ELF-1 (cell line): ENCODE measurements at places on chromosomes 12 and 14.

DNA sequence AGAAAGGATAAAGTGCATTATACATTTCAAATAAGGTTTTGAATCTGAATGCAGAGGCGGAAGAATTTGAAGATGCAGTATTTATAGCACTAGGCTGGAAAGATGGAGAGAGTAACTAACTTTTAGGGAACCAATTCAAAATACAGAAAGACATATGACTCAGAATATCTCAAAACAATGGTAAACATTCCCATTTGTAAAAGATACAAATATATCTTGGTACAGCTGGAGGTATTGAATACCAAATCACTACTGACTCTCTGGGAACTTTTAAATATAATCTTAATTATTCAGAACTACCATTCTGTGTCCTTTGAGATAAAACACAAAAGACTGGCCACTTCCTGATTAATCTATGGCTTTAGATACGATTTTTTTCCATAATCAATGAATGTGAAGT, 5.1 kb downstream of the CD69 start:
- DNase-seq = no peak

GRCh38 chr12:91574391-91574790, 391.8 kb upstream of the DCN start:
- no peak for DNase-seq

GRCh38 chr12:12502815-12503151, 59.9 kb downstream of the DUSP16 start:
- no peak for DNase-seq

GRCh38 chr14:65789363-65789762, 376.8 kb downstream of the FUT8 start:
- DNase-seq = no peak

GRCh38 chr12:18747895-18748294, 10.0 kb downstream of the CAPZA3 start:
- DNase-seq = peak; percentile 6

DNA sequence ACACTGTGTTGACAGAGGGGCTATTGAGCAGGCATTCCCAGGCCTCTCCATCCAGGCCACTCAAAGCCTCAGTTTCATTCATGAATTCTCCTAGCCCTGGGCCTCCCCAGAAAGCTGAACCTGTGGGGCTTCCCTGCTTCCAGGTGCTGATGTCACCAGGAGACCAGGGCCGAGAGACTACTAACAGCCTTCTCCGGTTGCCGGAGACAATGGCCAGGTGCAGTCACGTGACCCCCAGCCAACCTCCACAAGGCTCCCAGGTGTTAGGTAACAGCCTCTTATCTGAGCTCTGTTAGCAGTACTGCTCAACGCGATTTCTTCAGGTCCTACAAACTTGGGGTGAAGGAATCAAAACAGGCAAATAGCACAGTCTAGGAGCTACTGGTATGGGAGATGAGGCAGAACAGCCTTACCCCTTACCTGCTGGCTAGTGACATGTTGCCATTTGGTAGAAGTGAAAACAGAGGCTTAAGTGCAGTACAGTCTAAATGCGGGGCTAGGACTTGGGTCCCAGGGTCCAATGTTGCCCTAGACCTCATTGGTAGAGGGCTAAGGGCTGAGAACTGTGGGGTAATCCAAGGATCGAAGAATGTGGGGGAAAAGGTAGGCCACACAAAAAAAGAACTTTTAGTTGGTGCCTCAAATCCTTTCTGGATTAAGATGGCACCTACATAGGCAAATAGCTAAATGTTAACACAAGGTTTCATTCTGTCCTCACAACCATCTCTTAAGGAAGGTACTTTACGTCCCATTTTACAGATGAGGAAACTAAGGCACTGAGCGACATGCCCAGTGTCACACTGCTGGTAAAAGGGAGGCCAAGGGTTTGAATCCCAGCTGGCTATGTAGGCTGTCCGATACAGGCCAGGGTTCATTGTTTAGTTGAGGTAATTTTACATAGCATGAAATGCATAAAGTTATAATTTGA, 3.8 kb downstream of the CCDC88C start:
- peak; percentile 89 for DNase-seq

DNA sequence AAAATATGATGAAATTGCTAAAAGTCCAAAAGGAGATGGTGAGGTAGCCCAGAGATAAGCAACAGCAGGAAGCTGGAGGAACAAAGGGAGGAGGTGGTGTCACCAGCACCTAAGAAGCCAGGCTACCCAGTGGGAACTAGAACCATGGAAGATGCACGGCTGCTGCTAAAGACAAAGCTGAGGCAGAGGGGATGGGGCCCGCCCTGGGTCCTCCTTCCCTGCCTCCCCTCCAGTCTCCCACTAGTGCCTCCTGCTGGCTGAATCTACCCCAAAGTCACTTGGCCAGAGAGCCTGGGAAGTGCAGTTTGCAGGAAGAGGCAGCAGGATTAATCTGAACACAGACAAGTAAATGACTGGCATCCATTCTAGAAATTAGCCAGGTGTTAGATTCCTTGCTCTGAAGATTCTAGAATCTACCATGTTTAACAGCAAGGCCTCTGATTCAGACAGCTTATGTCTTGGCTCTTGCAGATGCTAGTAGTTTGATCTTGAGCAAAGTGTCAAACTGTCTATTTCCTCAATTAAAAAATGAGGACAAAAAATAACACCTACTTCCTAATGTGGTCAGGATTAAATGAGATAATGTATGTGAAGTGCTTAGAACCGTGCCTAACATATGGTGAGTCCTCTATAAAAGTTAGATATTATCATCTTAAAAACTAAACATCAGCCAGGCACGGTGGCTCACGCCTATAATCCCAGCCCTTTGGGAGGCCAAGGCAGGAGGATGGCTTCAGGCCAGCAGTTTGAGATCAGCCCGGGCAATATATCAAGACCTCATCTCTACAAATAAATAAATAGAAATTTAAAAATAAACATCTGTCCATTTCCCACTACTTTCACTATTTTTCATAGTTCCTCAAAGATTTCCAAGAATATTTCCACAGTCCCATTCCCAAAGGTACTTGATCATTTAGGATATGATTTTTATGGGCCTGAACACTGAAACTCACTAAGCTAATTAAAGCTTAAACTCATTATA, 5.8 kb upstream of the LRP10 start:
- DNase-seq = peak; percentile 78

- no peak for DNase-seq
Measured at GRCh38 chr14:61051051-61051450, 70.0 kb downstream of the SLC38A6 start.

DNA sequence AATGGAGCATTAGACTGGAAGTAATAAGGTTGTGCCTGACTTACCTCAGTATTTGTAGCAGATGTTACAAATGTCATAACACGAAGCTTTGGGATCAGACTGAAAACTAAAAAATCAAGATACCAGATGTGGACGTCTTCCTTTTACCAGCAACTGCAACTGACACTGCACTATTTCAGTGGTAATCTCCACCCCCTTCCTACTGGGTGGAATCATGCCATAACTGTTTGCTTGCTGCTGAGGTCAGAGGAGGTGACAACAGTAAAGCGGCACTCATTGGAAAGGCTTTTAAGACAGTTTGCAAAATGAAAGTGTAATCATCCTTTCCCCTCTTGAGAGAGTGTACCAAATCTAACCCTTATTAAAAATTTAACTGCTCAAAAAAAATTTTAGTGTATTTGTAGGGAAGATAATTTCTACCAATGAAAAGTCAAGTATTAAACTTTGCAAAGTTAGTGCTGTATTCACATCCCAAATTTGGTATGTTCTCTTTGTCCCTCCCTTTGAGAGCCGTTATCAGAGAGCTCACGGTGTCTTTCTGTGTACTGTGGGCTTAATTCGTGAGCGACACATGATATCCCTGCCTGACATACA, 420.7 kb downstream of the NPAS3 start:
- DNase-seq = no peak
